ENCODE measurements at places on chromosomes 7 and 10.

GRCh38 chr7:115779561-115779960 lies 251.0 kb downstream of the TFEC start:
- no peak for DNase-seq

DNA sequence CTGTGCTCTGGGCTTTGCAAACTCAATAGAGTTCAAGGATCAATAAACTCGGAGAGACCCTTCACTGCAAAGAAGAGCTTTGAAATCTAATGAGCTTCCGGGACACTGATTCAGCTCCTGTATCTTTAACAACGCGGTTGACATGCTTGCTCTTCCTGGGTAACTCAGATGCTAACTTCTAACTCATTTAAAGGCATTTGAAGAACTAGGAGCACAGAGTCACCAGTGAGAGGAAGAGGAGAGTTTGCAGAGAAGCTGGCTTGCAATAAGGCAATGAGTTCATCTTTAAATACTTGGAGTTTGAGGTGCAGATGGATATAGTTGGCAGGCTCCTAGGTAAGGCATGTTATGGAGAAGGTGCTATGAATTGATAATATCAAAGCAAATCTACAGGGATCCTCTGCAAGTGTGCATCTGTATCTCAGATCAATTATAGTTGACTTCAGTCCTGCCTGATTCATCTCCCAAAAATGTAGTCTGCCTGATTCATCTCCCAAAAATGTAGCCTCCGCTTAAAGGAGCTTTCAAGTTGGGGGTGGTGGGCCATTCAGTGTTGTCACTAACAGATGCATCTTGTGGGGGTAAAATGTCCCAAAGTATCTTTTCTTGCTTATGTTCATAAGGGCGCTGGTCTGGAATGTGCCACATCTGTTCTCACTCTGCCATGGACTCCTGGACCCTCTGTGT lies 182.5 kb upstream of the PRSS58 start:
- no peak for DNase-seq

GRCh38 chr10:11520892-11521291 lies 90.6 kb downstream of the USP6NL start:
- DNase-seq = no peak

DNA sequence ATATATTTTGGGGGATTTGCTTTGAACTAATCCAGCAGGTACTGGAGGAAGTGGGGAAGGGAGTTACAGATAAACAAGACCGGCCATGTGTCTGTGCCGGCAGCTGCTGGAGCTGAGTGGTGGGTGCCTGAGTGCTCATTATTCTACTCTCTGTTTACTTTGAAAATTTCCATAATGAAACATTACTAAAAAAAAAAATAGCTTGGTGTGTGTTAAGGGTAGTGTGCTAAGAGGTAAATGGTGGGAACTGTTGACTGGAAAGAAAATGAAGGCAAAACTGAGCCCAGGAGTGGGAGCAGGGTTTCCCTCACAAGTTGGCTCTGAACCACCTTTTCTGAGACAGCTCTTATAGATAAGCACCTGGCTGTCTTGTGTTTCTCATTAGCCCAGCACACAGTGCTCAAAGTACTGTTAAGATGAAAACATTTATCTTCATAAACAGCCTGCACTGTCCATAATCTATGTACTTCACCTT lies 50.6 kb downstream of the PARD3 start:
- no peak for DNase-seq

GRCh38 chr7:75599244-75599781 lies 107.2 kb downstream of the SPDYE5 start:
- no peak for DNase-seq

GRCh38 chr10:33365301-33365700 lies 30.8 kb upstream of the NRP1 start:
- DNase-seq = no peak

DNA sequence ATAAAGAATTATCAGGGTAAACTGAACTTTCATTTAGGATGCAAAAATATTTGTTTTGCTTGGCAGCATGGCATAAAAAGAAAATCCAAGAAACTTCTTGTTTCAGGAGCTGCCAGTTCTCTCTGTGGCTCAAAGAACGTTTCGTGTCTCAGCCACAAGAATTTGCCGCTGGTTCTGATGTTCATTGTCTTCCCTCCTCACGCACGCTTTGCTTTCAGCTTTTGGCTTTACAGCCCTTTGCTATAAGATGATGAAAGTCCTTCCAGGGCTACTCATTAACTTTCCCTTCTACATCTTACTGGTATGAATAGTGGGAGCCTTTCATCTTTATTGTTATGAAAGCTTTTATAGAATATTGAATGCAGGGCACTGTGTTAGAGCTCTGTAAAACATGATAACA lies 124.7 kb downstream of the BICC1 start:
- no peak for DNase-seq

- DNase-seq = no peak
Observed at GRCh38 chr7:116842371-116842770, 20.0 kb upstream of the CAPZA2 start.

GRCh38 chr10:109327266-109327665 lies 596.0 kb downstream of the XPNPEP1 start:
- DNase-seq = no peak

GRCh38 chr7:143345428-143345900 lies 17.0 kb downstream of the FAM131B start:
- DNase-seq = peak; percentile 36

DNA sequence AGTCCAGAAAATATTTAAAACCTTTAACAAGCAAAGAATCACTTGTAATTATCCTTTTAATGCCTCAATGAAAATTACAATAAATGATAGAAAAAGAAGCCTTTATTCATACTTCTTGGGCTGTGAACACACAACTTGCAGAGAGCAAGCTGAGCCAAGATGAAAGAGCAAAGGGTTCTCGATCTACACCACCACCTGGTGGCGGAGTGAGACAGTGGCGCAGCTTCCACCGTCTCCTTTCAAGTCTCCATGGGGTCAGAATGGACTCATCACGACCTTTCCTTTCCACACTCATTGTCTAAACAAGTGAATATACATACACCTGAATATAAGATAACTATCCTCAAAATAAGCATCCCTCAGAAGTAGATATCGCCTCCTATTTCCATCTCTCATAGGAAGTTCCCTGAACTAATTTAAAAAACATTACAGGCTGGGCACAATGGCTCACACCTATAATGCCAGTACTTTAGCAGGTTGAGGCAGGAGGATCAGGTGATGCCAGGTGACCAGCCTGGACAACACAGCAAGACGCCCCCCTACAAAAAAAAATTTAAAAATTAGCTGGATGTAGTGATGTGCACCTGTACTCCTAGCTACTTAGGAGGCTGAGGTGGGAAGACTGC lies 40.7 kb downstream of the ATE1 start:
- peak; percentile 7 for DNase-seq

GRCh38 chr10:113895018-113895417 lies 40.6 kb downstream of the NHLRC2 start:
- DNase-seq = no peak

DNA sequence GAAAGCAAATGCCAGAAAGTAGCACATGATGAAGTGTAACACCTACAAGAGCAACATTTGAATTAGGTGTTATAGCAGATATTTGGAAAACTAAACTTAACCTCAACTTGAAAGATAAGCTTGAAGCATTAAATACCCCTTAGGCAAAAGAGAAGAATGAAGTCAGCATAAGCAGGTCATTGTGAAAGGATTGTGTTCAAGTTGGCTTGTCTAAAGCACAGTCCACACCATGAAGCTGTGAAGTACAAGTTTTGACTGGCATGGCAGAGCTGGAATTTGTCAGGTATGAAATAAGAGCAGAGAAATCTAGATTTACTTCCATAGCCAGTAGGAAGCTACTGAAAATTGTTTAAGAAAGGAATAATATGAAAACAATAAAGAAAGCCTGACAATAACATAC lies 480.3 kb upstream of the POT1 start:
- DNase-seq = no peak

GRCh38 chr7:1928645-1929348 lies 258.7 kb downstream of the ELFN1 start:
- no peak for DNase-seq

- DNase-seq = no peak
Observed at GRCh38 chr7:104153287-104153686, 54.5 kb downstream of the ORC5 start.

DNA sequence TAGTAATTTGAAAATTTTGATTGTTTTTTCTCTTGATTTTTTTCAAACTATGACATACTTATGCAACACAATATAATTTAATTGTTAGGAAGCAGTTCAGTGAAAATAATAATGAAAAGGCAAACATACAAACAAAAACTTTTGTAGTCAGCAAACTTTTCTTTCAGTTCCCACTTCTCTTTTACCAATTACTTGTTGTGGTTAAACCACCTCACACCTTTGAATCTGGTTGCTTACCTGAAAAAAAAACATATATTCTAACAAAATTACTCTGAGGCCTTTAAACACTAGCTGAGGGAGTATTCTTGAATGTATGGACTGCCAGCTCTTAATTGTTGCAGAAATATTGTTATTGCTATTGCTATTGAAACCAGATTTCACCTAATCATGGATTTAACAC lies 266.2 kb upstream of the SEMA3C start:
- DNase-seq = no peak

- DNase-seq = no peak
Observed at GRCh38 chr7:130970196-130970595, 236.2 kb upstream of the KLF14 start.

DNA sequence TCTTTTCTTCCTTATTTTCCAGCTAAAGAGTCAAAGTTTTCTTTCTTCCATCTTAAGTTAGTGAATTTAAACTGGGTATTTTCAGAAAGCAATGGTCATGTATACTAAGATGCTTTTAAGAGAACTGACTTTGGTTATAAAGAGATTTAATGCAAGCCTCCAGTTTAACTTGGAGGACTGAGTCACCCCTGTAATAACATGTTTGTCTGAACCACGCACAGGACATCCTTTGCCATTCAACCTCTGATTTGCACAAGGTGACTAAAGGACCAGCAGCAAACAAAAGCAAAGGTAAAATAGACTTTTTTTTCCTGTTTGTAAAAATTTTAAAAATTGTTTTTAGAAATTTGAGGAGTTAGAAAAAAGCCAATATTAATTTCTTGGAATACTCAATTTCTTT lies 2.9 kb downstream of the HYAL4 start:
- DNase-seq = no peak

DNA sequence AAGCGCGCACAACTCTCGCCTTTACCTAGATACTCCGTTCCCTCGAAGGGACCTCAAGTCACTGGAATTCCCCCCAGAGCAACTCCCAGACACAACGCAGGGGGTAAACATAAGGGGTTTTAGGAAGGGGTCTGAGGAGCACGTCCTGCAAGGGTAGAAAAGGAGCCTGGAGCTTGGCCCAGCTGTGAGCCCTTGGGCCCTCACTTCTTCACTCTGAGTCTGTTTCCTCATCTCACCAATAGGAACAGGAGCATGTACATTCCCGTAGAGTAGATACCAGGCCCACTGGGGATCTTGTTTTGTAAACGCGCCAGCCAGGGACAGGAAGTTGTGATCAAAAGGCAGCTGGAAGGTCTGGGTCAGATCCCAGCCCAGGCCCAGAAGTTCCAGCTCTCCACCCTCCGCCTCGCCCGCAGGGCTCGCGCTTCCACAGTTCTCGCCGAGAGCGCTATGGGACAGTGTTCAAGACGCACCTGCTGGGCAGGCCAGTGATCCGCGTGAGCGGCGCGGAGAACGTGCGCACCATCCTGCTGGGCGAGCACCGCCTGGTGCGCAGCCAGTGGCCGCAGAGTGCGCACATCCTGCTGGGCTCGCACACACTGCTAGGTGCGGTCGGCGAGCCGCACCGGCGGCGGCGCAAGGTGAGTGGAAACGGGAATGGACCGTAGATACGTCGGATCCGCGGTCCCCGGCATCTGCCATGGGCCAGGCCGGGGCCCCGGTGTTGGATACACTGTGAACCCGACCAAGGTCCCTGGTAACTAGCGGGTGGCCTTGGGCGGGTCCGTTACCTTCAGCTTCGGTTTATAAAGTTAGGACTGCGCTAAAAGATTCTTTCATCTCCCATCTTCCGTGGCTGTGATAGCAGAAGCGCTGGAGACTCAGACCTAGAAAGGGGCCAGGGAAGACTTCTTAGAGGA lies 1.3 kb downstream of the CYP26C1 start:
- no peak for DNase-seq

DNA sequence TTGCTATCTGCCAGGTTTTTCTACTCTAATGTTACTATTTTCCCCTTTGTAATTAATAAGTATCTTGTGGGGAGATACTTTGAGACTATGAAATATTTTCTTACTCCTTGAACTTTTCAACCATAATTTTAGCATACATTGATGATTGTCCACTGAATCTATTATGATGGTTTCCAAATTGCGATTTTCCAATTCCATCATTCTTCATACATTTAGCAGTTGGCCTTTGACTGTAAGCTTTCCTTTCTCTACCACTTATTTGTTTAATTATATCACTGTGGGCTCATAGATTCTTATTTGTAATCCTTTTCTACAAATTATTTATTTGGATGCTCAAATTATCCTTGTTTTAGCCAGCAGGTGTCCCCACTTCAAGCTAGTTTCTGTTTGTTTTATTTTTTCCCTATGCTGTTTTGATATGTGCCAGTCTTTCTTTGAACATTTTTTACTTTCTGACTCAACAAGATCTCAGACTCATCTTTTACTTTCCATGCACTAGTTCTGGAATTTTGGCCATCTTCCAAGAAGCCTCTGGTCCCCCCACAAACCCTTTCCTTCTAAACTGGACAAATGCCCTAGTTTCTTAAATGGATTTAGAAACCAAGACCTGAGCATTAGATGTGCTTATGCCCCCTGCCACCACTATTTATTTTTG lies 11.4 kb upstream of the MRPS16 start:
- no peak for DNase-seq

GRCh38 chr10:104680467-104681401 lies 39.6 kb downstream of the SORCS3 start:
- no peak for DNase-seq

DNA sequence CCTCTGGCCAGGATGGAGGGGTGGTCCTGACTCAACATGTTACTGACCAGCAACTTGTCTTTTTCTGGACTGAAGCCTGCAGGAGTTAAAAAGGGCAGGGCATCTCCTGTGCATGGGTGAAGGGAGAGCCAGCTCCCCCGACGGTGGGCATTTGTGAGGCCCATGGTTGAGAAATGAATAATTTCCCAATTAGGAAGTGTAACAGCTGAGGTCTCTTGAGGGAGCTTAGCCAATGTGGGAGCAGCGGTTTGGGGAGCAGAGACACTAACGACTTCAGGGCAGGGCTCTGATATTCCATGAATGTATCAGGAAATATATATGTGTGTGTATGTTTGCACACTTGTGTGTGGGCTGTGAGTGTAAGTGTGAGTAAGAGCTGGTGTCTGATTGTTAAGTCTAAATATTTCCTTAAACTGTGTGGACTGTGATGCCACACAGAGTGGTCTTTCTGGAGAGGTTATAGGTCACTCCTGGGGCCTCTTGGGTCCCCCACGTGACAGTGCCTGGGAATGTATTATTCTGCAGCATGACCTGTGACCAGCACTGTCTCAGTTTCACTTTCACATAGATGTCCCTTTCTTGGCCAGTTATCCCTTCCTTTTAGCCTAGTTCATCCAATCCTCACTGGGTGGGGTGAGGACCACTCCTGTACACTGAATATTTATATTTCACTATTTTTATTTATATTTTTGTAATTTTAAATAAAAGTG lies 6.0 kb downstream of the PLAU start:
- no peak for DNase-seq

DNA sequence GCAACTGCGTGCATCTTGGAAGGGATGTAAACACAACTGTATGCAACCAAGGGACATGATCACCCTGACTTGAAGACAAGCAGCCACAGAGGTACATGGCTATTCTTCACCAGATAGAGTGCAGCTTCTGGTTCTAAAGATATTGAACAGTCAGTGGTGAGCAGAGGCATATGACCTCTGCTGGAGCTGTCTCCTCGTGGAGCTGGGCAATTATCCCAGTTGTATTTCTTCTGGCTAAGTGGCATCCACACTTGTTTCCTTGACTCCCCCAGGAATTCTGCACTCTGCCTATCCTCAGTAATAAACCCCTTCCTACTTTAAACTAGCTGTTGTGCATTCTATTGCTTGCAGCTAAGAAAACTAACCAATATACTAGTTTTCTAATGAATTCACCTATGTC lies 216.8 kb downstream of the THSD7A start:
- DNase-seq = no peak

Data from stimulated activated CD8-positive, alpha-beta memory T cell treated with anti-CD3 and anti-CD28 coated beads, Interleukin-4, amount 100 ng/mL, for 1 hour (primary cell).